ENCODE measurements at places on chromosomes 3 and 15.

DNA sequence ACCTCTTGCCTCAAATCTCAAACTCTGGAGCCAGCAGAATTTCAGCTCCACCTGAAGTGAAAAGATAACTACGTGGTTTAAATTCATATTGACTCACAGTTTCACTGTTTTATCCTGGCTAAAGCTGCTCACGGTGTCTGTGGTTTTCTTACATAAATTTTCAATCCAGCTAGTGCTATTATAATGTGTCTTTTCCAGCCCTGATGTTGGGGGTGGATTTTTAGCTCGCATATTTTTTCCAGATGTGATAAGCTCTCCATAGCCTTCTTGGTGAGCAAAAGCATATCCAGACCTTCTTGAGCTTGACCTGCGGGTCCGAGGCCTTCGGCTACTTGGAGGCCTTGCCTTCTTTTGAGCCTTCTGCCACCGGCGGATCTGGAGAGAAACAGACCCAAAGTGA lies 239.3 kb downstream of the DTWD1 start:
- no peak for DNase-seq

- DNase-seq: no peak
Measured at GRCh38 chr15:101429646-101430045, 59.9 kb downstream of the PCSK6 start.

DNA sequence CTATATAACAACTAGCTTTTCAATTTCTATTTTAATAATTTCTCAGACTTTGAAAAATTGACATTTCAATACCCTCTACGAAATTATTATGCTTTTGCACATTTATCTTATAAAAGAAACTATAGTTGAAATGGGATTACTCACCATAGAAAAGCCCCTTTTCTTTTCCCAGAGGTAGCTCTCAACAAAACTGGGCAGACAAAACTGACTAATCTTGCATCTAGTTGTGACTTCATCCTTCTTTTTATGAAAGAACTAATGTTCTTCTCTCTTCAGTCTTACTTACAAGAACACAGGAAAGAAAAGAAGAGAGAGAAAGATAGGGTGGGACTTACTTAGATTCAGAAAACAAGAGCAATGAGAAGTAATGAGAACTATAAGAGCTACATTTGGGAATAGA lies 61.0 kb downstream of the GPR160 start:
- DNase-seq: no peak

- DNase-seq: no peak
Measured at GRCh38 chr15:97168704-97169475, 791.6 kb upstream of the ARRDC4 start.

DNA sequence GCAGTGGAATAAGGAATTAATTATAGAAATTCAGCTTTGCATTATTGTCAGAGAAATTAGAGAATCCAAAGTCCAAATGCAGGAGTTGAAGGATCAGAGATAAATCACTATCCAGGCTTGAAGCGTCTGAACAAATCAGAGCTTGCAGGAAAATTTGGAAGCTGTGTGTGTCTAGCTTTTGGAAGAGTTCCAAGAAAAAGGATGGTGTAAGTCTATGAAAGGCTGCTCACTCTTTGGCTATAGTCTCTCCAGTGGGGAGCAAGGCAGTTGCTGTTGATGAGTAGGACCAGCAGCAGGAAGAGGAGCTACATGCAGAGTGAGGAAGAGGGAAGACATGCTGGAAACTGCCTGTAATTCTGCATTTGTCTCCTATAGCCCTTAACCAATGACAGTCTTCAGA lies 464.3 kb upstream of the GRM7 start:
- no peak for DNase-seq

DNA sequence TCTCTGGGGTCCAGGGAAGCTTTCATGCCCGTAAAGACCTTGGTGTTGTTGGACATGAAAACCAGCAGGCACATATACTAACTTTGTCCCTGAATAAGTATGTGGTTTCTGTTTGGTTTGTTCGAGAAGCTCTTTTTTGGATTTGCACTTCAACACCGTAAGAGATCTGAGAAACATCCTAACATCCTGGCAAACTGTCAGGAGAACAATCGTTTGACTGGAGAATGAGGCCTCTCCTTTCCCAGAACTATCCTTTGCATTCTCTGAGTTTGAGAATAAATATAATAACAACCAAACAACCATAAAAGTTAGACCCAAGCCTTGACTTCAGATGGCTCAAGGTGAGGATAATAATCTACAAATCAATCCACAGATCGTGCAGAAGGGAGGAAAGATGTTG lies 230.4 kb upstream of the WNT5A start:
- no peak for DNase-seq

GRCh38 chr3:181230258-181230657 lies 240.7 kb upstream of the DNAJC19 start:
- no peak for DNase-seq

- no peak for DNase-seq
Measured at GRCh38 chr15:69780374-69780773, 317.3 kb downstream of the TLE3 start.

DNA sequence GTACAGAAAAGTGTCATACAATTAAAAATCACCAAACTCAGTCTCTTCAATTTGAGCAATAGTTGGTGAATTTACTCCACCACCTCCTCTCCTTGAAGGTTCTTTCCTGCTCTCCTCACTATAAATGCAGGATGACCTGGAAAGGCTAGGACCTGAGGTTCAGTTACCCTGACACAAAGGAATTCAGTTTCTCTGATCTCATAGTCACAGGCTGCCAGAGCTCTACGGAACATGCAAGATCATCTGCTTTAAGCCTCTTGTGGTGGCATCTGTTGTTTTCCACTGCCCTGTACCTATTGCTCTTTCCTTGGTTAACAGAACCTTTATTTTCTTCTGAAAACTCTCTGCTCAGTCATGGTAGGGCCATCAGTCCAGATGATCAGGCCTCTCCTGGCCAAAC lies 4.9 kb upstream of the TP63 start:
- DNase-seq: no peak

DNA sequence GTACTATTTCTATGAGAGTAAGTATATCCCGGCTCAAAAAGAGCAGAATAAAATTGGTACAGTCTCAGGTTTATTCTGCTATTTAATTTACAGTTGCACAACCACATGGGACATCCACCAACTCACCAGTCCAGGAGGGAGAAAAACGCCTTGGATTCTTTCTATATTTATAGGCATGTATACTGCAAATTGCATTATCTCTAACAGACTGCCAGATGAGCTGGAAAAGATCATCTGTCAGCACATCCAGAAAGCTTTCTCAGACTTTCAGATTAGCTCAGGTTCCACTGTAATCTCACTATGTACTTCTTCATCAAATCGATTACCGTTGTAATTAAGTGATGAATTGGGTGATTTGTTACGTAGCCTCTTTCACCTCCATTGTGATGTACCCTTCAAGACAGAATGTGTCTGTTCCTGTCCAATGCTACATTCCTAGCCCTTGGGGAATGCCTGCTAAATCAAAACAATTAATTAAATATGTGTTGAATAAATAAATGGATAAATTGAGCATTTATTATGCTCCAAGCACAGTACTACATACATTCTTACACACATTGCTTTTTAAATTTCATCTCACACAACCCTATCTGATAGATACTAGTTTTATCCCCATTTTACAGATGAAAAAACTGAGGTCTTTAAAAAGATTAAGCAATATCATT lies 38.1 kb upstream of the TMC3 start:
- no peak for DNase-seq

- no peak for DNase-seq
Measured at GRCh38 chr3:191237047-191237882, 38.2 kb downstream of the OSTN start.

- no peak for DNase-seq
Measured at GRCh38 chr3:105322570-105323273, 44.0 kb upstream of the ALCAM start.

GRCh38 chr15:52464478-52464877 lies 64.2 kb downstream of the MYO5A start:
- no peak for DNase-seq

DNA sequence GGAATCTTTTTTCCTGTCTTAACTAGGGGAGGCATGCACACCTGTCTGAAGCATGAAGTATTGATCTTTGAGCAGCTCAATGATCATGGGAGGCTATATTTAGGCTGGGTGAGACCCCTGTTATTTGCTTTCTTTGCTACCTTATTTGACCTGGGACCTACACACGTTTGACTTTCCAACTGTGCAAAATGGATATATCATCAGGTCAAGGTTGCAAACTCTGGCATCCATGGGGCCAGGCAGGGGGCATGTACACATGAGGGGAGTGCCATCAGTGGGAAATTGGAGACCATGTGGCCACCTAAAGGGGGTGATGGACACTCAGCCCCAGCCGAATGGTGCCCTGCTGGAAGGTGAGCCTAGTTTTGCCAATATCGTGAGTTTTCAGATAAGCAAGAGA lies 174.2 kb downstream of the FEZF2 start:
- no peak for DNase-seq

DNA sequence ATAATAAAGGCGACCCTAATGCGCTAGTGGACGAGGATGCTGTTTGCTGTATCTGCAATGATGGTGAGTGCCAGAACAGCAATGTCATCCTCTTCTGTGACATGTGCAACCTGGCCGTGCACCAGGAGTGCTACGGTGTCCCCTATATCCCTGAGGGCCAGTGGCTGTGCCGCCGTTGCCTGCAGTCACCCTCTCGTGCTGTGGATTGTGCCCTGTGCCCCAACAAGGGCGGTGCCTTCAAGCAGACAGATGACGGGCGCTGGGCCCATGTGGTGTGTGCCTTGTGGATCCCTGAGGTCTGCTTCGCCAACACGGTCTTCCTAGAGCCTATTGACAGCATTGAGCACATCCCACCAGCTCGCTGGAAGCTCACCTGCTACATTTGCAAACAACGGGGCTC lies 7.6 kb downstream of the BRPF1 start:
- DNase-seq: no peak

DNA sequence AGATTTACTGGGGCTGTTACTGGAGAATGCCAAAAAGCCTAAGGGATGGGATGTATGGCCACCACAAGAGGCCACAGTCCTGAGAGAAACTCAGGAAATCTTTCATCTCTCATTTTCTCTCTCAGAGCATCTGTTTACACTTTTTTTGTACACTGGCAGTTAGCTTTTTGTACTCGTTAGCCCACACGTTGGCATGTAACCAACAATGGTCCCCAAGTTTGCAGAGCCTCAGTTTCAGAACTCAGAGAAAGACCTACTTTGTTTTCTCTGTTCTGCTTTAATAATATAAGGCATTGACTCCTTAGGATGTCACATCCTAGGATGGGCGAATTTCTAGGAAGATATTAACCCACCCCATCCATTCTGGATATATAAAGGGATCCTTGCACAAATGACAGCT lies 183.5 kb downstream of the SUCNR1 start:
- no peak for DNase-seq

DNA sequence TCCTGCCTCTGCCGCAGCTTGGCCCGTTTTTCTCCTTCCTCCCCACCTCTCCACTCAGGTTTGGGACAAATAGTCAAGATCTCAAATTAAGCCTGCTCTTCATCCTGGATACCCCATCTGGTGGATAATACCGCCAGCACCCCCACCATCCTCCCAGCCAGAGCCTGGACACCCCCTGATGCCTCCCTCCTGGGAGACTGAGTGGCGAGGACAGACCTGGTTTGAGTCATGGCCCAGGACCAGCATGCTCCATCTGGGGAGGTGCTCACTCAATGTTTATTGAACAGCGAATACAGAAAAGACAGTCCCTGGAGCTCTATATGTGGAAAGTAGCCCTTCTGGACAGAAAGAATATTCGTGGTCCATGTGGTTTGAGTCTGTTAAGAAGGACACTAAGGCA lies 23.3 kb downstream of the CTSH start:
- no peak for DNase-seq

GRCh38 chr3:175307642-175308041 lies 448.5 kb downstream of the NAALADL2 start:
- DNase-seq: no peak

DNA sequence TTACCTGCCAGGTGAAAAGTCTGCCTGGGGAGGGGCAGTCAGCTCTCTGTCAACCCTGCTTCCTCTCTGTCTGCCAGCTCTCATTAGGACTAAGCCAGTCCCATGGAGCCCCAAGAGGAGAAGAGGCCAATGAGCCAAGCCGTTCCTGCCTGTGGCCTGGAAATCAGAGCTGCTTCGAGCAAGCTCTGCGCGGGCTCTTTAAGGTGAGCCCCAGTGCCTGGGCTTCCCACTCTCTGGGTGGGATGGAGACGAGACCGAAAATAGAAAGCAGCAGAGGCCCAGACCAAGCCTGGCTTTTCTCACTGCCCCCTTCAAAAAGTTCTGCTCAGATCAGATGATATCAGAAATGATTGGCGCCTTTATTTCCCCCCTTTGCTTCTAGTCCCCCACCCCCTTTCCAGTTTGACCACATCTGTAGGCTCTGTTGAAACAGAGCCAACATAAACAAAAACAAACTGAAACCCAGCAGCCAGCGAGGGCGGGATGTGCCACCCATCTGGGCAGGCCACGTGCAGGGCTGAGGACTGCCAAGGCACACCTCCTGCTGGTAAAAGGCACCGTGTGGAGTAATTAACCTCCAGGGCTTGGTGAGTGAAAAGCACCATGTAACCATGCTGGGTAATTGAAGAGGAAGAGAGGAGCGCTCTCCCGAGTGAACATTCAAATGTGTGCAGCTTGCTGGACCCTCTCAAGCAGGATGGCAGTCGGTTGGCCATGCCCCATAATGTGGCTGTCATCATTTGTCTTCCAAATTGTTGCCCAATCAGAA lies 471.0 kb upstream of the PROK2 start:
- no peak for DNase-seq

Data from effector memory CD8-positive, alpha-beta T cell (primary cell).